ENCODE measurements at places on chromosomes 6 and 20. TPM values are rescaled to one million over a fixed set of nuclear protein-coding genes. Genes with fewer than 3 reads are reported as not detected.

PAX1 gene
- total RNA-seq: not detected

COL9A1 gene
- total RNA-seq: not detected

SMLR1 gene
- not detected for total RNA-seq

TMEM217 gene
- 19.7 TPM for total RNA-seq

RNF144B gene
- total RNA-seq: 75.1 TPM

SDCBP2 gene
- 6.2 TPM for total RNA-seq

LAMA2 gene
- 1.6 TPM for total RNA-seq

TSBP1 gene
- not detected for total RNA-seq

IPCEF1 gene
- 0.96 TPM for total RNA-seq
